ENCODE measurements at places on chromosomes 5 and 9.
A peak's percentile ranks its signal among the peaks of the same experiment; 100 is the strongest.

DNA sequence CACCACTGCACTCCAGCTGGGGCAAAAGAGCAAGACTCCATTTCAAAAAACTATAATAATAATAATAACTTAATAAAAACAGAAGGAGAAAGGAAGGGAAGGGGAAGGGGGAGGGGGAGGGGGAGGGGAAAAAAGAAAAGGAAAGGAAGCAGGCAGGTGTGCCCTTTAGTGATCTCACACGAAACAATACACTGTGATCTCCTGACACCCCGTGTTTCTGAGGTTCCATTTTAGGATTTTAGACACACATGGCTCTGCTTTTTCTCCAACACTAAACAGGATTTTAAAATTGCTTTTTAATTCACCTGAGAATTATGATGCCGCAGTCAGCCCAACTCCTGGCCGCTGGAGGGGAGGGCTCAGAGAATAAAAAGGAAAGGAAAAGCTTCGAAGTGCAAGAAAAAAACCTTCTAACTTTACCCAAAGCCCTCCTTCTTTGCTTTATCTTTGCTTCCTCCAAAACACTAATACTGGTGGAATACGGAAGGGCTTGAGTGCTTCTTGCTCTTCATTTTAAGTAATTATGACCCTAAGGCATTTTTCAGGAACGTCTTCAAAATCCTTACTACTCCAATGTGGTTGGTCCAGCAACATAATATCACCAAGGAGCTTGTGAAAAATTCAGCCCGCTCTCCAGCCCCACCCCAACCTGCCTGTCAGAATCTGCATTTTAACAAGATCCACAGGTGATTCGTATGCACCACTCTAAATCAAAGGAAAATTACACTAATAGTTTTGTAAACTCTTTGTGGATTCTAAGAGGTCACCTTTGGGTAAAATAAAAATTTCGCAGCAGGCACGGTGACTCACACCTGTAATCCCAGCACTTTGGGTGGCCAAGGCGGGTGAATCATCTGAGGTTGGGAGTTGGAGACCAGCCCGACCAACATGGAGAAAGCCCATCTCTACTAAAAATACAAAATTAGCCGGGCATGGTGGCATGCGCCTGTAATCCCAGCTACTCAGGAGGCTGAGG, 66.0 kb downstream of the MYO10 start:
- DNase-seq = no peak

GRCh38 chr5:9314558-9314957, 231.3 kb downstream of the SEMA5A start:
- DNase-seq = no peak

- DNase-seq = no peak
Measured at GRCh38 chr5:103569313-103570060, 6.9 kb upstream of the NUDT12 start.

DNA sequence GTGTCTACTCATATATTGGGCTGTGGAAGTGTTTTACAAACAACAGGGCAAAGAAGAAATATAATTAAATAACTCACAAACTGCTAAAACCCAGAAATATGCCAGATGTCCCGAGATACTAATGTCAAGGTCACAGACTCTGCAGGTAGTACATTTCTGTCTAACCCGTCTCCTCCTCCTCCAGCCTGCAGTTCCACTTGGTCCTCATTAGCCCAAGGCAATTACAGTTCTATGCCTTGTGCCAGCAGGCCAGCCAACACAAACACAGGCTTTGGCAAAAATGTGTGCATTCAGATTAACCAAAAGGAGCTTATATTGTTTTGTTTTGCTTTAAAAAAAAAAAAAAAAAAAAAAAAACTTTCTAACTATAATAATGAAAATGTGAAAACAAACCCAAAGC, 148.8 kb downstream of the MYO10 start:
- DNase-seq = no peak

- no peak for DNase-seq
Measured at GRCh38 chr9:88577256-88578120, 42.5 kb downstream of the NXNL2 start.

DNA sequence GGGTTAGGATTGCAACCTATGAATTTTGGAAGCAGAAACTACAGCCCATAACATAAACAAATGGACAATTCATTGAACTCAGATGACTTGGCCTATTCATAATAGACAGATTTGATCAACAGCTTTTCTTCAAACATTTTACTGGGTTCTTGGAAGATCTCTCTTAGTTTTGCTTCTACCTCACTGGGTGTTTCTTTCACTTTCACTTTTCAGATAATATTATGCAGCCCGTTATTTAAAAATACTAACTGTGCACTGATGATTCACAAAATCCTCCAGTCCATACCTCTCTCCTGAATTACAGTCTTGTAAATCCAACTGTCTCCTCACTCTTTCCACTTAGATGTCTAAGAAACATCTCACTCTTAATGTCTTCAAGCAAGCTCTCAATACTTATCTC, 183.5 kb upstream of the IRX1 start:
- no peak for DNase-seq

GRCh38 chr9:121944711-121945191, 148.4 kb downstream of the TTLL11 start:
- DNase-seq = no peak

GRCh38 chr9:120643061-120643460, 63.1 kb upstream of the CDK5RAP2 start:
- no peak for DNase-seq

DNA sequence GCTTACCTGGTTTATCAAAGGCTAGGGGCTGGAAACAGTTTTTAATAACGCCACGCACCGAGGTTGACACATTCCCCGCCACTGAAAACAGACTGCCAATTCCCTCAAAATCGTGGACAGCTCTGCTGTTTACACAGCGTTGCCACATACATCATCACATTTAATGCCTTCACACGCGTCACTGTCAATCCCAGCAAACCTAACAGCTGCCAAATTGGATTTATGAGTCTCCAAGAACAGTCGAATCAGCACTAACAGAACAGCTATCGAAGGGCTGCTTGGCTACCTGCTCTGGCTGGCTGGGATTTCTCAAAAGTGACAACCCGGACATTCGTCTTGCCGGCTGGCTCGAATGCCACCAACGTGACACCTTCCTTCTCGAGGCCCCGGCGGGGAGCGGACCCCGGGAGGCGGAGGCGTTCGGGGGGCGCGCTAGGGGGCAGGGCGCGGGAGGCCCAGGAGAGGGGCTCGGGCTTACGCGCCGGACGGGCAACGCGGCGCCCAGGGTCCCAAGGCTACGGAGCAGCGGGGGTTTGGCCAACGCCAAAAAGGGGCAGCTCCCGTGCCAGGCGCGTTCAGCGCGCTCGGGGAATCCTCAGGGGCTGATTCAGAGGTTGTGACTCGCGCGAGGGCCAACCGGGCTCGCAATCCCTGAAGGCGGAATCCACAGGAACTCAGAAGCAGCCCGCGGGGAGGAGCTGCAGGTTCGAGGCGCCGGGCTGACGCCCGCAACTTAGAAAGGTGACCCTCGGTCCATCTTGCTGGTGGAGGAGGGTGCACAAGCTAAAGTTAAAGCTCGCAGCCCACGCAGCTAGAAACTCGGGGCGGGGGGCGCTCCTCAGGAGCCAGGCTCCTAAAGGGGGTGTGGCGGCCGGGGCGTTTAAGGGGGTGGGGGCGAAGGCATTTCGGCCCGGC, 1.2 kb downstream of the CDC14B start:
- no peak for DNase-seq

GRCh38 chr5:94993491-94993890, 291.4 kb downstream of the MCTP1 start:
- no peak for DNase-seq

DNA sequence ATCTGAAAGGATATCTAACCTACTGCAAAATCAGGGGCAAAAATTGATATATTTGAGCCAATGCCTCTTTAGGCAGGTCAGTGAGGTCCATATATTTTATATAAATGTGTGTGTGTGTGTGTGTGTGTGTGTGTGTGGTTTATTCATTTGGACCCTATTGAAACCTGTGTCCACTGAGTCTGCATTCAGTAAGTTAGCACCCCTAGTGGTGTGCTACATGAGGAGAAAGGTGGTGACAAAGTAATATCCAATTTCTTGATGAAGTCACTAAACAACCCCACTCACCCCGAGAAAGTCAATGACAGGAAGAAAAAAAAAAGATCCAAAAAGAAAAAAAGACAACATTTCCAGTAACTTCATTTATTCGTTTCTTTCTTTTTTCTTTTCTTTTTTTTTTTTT, 4.1 kb downstream of the FBXW11 start:
- no peak for DNase-seq

DNA sequence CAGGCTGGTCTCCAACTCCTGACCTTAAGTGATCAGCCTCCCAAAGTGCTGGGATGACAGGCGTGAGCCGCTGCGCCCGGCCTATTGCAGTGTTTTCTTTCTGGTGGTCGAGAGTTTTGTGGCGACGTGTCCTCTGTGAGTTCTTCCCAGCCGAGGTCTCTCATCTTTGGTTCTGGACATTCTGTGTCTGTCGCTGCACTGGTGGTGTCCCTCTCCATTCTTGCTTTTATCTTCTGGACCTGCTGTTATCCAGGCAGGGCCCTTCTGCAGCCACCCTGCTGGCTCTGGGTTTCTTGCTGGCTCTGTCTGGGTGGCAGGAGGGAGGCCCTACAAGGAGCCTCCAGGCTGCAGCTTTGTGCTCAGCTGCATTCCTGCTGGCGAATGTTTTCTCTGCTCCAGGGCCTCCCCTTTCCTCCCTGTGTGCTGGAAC, 49.1 kb upstream of the EXOC3 start:
- DNase-seq = peak; percentile 57

DNA sequence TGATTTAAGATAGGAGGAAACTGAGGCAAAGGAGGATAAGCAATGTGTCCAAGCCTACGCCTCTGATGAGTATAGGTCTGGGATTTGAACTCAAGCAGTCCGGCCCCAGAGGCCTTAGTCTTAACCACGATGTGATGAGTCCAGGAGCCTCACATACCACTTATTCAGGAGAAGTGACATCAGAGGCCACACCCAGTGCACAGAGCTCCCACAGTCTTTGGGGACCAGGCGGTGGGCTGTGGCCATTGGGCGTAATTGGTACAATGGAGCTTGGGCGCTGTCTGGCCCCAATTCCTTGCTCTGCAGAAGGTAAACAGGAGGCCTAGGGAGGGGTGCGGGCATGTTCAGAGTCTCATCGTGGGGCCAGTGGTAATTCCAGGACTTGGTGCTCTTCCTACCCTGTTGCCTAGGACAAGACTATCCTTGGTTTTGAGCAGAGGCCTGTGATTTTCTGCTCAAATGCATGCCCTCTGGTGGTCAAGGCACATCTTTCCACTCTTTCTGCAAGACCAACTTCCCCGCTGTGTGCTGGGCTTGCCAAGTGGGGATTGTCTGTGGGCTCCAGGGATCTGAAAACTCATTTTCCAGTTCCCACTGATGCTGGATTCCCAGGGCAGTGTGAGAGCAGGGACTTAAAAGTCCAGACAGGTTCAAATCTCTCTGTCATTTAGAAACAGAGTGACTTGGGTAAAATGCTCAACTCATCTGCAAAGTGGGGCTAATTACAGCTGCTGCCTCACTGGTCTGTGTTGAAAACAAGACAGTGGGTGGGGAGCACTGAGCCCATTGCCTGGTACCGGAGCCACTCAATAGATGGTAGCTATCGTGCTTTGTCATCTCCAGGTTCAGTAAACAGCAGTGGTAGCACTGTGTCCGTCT, 15.8 kb downstream of the NDST1 start:
- no peak for DNase-seq

DNA sequence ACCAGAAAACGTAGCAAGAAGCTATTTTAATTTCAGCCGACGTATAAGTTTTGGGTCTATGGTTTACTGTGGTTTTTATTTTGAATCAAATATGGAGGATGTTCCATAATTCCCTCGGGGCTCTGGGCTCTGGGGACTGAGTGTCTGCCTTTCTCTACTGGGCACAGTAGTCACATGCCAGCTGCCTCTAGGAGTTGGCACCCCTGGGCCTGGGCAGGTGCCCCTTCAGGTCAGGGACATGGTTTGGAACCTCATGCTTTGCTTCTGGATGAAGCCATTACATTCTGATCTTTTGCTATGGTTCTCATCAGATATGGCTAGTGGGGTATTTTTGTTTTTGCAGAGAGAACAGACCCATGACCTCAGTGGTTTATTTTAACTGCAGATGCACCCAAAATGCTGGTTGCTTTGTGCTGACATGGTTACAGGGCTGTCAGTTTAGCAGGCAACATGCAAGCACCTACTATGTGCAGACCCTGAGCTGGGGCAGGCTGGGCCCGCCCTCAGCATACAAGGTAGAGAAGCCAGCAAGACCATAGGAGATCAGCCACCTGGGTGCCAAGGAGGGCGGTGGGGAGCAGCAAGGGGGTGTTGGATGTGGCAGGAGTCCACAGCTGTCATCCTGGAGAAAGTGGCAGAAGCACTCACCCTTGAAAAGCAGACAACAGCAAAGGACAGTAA, 54.5 kb upstream of the PSD2 start:
- DNase-seq = no peak

DNA sequence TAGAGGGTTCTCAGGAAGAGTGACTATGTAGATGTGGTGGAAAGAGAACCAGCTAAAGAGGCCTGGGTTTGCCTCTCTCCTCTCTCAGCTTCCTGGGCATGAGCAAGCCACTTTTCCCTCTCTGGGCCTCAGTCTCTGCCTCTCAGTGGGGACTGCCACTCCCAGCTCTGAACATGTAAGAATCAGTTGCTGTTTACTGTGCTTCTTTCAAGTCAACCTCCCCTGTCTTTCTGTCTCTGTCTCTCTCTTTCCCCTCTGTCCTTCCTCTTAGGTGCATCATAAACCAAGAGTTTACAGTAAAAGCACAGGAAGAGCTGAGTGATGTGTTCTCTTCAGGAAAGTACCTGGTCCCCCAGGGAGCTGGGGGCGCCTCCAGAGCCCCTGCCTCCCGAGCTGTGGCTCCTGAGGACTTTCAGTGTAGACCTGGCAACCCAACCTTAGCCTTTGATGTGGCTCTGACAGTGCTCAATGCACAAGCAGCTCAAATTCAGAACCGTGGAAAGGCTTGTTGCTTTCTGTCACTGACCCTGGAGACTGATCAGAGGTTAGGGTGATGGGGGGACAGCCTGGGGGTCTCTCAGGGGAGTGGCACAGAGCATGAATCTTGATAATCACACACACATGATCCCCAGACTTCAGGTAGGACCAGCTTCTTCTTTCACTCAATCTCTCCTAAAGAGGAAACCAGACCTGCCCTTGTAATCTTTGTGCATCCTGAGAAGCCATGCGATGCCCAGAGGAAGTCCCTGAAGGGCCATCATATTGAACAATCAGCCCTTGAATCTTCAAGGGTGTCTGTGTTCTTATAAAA, 59.4 kb upstream of the TNFSF8 start:
- no peak for DNase-seq

DNA sequence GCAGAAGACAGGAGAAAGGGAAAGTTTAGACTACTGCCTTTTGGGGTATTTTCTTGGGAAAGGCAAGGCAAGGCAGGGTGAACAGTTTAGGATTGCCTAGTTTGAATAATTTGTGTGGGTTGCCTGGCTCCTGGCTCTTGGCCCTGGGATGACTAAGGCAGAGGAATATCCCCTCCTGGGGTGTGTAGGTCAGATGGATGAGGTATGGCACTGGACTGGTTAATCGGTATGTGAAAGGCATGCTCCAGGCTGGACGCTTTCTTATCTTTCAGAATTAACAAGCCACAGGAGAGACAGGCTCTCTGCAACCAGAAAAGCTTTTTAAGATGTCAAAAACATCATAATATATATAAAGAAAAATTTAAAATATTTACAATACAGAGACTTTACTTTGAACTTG, 58.6 kb downstream of the STARD4 start:
- DNase-seq = no peak

- no peak for DNase-seq
Measured at GRCh38 chr9:79490657-79491248, 81.0 kb upstream of the TLE4 start.

Data from type B pancreatic cell (in vitro differentiated cells).